ENCODE measurements at places on chromosomes 16 and 17.

- no peak for DNase-seq
Measured at GRCh38 chr17:82648742-82649331, 593 bp upstream of the WDR45B start.

GRCh38 chr16:1002399-1003166 lies 21.0 kb downstream of the SOX8 start:
- no peak for DNase-seq

DNA sequence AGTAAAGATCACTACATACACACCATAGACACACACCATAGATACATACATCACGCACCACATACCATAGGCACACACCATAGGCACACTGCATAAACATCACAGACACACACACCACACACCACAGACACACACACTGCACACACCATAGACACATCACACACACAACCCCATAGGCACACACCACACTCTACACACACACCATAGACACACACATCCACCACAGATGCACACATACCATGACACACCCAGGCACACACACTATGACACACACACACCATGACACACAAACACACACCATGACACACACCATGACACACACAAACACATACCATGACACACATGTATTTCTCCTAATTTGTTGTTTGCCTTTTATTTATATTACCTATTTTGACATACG lies 14.1 kb downstream of the TBC1D16 start:
- DNase-seq = no peak

- no peak for DNase-seq
Measured at GRCh38 chr17:33615861-33616260, 322.8 kb upstream of the ASIC2 start.

DNA sequence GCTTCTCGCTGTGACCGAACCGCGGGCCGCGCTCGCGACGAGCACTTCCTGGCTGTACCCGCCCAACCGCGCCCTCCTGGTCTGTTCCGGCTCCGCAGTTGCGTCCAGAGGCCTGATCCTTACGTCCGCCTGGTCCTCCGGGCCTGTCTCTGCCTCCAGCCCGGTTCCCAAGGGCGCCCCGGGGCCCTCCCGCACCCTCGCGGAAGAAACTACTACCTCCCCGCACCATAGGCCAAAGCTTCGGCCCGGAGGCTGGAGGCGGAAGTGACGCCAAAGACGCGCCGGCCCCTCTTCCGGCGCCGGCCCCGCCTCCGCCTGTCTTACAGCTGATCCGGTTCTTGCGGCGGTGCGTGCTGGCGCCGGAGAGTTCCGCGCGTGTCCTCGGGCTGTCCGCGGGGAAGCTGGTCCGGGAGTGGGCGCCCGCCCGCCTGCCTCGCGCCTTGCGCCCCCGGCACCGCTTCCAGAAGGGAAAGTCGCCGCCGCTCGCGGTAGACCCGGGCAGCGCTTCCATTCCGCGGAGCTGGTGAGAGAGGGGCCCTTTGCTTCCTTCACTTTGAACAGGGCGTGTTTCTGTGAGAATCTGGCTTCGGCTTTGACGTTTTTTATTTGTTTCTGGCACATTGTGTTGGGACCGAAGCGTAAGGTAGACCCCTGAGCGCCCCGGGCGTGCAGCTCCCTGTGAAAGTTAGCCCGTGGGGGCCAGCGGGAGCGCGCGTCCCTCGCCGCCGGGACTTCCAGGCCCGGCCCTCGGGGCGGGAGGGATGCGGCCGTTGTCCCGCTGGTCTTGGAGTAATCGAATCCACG lies at the start of gene ZNF778:
TSS of gene ZNF778 (plus strand) at position 316 of the 804 bp plus-strand sequence. CDS start 3,425 bp downstream, outside the sequence.
- DNase-seq = peak; percentile 19

DNA sequence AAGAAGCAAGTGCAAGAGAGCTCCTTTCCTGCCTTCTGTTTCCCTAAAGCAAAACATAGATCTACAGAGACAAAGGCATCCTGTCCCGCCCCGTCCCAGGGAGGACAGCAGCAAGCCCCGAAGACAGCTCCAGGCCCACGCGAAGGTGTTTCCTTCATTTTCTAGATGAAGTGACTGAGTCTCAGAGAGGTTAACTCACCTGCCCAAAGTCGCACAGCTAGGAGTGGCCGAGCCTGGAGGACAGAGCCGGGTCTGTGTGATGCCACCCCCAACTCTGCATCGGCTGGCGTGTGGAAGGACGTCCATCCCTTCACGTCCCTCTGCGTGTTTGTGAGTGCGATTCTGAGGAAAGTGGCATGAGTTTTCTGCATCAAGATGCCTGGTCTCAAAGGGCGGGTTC lies 187.2 kb upstream of the CHMP6 start:
- no peak for DNase-seq

DNA sequence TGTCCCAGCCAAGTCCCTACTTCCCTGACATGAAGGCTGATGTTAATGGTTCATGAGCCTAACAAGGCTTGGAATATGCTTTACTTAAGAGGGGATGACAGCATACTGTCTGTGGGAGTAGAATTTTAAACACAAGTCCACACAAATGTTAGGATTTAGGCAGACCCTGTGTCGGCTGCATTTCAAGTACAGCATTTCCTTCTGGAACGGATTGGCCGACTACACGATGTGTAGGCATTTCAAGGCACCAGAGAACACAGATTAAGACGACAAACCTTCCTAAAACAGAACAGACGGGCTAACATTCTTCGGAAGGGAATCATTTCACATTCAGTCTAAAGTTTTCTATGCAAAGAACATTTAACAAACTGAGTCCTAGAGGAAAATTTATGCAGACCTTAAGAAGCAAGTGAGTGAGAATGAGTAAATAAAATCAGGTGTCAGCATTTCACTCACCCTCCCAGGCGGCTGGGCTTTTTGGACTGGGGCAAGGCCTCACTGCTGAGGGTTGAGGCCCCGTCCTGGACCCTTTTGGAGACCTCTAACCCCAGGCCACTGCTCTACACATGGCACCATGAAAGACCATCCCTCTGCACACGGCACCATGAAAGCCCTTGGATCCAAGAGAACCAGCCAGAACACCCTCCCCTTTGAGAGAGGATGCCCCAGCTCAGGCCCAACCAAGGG lies 67.5 kb downstream of the SMPD3 start:
- no peak for DNase-seq

GRCh38 chr17:65371702-65372101 lies 189.7 kb downstream of the AXIN2 start:
- DNase-seq = no peak

DNA sequence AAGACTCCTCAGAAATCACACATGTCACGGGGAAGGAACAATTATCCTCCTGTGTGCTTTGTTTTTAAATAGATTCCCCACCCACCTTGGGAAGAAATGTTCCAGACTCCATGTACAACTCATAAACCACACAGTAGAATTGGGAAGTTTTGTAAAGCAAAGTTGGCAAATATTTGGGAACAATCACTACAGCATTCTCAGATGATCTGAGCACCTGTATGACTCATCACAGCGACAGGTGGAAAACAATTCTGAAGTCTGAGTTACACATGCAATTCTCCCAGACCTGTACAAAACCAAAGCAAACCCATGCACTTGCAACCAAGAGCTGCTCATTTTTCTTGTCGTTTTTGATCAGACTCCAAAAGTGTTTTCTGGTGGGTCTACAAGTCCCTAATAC lies 14.4 kb upstream of the MYLK3 start:
- DNase-seq = no peak

GRCh38 chr17:4541328-4542002 lies 13.7 kb downstream of the MYBBP1A start:
- no peak for DNase-seq

DNA sequence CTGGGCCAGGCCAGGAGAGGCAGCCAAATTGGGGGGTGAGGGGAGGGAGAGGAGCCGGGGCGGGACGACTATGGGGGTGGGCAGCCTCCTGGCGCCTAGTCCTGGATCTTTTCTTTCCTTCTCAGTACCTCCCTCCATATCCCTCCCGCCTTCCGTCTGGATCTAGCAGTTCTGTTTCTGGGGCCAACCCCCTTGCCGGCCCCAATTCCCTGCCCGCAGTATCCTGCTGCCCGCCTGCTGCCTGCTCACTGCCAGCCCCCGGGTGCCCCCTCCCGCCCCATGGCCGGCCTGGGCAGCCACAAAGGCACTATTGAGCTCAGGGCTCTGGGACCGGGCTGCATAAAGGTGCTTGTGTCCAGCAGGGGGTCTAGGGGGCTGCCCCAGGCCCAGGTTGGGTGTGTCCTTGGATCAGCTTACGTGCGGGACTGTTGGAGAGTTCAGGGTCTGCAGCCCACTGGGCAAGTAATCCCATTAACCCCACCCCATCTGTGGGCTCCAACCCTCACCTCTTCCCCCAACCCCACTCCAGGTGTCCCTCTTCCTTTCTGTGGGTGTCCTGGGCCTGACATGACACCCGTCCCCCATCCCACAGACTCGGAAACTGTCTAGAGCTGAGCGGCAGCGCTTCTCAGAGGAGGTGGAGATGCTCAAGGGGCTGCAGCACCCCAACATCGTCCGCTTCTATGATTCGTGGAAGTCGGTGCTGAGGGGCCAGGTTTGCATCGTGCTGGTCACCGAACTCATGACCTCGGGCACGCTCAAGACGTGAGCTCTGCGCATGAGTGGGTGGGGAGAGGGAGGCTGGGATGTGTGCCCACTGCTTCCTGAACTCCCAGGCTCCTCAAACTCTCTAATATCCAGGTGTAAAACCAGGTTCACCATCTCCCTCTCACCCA lies 2.0 kb downstream of the WNK4 start:
- DNase-seq = no peak

GRCh38 chr17:42431758-42432161 lies 8.7 kb upstream of the CAVIN1 start:
- no peak for DNase-seq

- DNase-seq = no peak
Measured at GRCh38 chr17:45261577-45262515, at the start of gene SPATA32. Gene SPATA32, minus strand, starts transcription at chr17:45262094. Its CDS starts 78 bp downstream, at chr17:45262016.

DNA sequence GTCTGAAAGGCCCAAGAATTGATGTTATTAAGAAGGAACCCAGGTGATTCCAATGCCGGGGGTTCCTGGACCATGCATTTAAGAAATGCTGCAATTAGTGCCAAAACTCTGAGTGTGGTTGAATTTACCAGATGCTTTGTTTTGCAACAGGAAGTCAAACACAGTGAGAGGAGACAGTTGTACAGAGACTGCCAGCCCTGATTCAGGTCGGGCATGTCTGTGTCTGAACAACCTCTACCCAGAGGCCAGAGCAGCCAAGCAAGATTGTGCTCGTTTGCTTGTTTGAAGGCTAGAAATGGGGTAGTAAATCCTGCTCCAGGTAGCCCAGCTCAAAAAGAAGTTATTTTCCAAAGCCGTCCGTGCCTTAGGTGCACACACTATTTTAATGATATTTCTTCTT lies 412.4 kb upstream of the ERCC4 start:
- no peak for DNase-seq

GRCh38 chr16:19677402-19677801 lies 40.6 kb downstream of the KNOP1 start:
- DNase-seq = no peak

DNA sequence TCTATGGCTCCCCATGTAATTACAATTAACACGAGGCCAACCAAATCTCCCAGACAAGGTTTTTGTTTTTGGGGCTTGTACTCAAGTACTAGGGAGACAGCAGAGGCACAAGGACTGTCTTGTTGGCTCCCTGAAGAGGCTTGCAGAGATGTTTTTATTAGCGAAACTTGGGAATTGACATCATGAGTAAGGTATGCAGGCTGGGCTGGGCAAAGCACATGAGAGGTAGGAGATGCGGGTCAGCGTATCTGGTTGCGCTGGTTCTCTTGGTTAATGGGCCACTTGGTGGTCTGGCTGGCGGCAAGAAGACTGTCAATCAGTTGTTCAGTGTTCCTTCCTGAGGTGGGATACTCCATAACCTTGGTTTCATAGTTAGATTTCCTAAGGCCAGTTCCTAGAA lies 28.9 kb downstream of the LCMT1 start:
- DNase-seq = no peak

GRCh38 chr17:82780195-82780594 lies 28.3 kb downstream of the TBCD start:
- no peak for DNase-seq

DNA sequence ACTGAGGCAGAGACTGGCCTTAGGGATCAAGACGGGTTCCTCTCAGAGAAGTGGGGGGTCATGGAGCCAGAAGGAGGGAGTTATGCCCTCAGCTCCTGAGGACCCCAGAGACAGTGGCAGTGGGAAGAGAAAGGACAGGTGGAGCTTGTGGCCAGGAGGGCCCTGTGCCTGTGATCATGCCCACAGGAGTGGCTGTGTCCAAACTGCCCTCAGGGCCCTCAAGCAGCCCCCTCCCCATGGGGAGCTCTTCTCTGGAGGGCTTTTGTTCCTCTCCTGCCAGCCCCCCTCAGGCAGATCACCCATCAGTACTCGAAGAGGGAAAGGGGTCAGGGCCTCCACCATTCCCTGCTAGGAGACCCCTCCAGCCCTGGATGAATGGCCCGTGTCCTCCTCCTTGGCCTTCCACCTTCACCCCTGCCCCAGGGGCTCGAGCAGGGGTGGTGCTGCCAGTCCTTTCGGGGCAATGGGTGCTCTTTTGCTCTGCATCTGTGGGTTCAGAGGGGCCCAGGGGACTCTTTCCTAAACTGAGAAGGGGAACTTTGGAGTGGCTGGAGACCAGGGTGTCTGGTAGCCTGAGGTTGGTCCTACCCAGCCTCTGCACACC lies 52.7 kb downstream of the BEAN1 start:
- no peak for DNase-seq

DNA sequence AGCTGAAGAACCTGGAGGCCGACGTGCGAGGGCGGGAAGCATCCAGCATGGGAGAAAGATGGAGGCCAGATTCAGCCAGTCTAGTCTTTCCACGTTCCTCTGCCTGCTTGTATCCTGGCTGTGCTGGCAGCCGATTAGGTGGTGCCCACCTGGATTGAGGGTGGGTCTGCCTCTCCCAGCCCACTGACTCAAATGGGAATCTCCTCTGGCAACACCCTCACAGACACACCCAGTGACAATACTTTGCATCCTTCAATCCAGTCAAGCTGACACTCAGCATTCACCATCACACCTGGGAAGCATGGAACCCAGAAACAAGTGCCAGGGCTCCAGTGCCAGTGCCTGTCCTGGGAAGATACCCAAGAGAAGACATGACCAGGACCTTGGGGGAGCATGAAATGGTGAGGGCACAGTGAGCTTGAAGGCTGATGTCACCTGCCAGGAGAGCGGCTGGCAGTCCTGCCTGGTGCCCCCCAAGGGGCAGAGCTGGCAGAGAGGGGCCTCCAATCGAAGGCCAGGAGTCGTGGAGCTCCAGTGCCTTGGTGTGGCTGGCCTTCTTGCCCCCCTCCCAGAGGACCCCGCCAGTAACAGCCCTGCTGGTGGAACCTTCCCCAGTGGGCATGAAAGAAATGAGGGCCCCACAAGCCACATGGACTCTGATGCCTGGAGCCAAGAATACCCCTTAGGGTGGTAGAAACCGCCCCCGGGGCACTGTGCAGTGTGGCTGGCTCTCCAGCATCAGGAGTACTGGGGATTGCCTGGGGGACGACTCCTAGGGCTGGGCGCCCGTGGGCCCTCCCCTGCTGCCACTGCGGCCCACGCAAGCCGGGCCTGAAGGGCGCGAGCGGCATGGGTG lies 643 bp upstream of the NPB start:
- DNase-seq = no peak

DNA sequence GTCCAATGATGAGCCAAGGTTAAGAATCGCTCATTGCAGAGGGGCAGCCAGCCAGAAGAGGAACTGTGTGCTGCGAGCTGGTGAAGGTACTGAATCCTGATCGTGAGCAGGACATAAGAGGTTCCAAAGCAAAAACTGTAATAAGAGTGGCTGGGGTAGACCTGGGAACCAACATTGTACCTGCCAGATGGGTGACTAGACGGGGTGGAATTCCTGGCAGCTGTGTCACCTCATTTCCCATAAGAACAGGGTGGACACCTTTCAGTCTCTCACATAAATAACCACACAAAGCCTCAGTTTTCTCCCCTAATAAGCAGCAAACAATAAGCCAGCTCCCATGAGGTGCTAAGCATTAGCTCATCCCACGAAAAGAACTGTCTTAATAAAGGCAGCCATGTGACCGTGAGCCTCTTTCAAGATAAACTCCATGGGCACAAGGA lies 290.3 kb downstream of the SOX9 start:
- no peak for DNase-seq

- no peak for DNase-seq
Measured at GRCh38 chr16:89764711-89765201, 43.4 kb downstream of the ZNF276 start.

All from NCI-H187 (cell line).